ENCODE measurements at places on chromosomes 2 and 18.

DNA sequence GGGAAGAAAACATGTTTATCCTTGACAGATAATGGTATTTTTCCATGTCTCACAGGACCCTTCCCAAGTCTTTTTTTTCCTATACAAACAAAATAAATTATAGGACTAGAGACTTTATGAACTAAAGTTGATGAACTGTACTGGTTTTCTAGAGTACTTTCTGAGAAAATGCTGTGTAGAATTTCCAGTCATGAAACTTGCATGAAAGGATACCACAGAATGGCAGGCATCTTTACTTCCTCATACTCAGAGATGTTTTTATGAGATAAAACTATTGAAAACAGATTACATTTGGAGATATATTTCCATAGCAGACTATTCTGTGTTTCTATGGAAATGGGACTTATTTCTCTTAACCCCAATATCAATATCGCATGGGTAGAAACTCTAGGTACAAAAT is 403.5 kb downstream of the PARD3B start:
- DNase-seq, result no peak

DNA sequence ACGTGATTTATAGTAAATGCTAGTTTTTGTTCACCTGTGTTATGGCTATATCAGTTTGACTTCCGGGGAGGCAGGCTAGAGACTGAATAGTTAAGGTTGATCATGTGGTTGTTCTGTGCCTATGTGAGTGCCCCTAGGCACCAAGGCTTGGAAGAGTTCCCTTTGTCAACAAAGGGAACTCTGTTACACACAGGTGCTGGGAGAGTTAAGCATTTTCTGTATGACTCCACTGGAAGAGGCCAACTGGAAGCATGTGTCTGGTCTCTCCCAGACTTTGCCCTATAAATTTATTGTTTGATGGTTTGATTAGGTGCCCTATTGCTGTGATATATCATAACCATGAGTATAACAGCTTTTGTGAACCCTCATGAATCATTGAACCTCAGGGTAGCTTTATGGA is 63.8 kb downstream of the ARL6IP6 start:
- no peak for DNase-seq

DNA sequence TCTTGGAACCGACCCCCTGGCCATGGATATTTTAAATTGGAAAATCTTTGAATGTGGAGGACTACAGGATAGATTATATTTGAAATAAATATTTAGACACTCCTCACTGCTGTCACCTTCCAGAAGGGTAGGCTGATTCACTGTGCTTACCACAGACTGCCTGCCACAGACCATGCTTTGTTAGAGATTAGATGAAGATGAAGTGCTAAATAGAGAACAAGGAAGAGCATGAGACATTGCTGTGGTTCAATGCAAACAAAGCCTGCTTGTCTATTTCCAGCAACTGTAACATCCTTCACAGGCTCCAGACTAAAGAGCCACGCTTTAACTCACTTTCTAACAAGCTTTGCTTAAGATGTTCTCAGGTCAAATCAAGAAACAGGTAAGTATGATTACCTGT is 81.0 kb upstream of the TMEM17 start:
- DNase-seq, result no peak

DNA sequence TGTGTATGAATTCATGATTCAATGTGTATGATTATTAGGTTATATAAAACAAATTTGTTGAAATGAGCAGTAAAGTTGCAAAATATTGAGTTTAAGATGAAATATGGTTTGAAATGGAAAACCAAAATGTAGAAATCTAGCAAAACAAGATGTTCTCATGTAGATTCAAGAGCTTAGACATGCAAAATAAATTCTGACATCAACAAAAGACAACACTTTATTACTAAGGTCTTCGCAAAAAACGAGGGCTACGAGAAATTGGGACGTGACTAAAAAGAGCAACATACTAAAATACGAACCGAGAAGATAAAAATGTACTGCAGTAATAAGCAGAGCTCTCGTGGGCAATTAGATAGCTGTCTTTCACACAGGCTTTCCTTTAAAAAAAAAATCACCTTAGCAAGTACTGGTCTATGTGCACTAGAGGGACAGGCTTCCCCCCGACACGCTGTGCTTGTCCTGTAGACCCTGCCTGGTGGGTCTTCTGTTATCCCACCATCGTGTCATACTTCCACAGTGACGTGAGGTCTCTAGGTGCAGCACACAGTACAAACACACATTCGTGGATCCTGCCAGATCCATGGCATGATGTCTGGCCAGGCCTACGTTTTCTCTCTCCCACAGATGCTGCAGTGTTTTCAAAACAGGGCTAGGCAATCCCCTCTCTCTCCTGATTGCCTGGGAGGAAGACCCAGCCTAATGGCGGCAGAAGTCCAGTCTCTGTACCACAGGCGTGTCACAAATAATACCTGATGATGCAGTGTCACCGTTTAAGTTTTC is 240.8 kb downstream of the TCF4 start:
- no peak for DNase-seq

DNA sequence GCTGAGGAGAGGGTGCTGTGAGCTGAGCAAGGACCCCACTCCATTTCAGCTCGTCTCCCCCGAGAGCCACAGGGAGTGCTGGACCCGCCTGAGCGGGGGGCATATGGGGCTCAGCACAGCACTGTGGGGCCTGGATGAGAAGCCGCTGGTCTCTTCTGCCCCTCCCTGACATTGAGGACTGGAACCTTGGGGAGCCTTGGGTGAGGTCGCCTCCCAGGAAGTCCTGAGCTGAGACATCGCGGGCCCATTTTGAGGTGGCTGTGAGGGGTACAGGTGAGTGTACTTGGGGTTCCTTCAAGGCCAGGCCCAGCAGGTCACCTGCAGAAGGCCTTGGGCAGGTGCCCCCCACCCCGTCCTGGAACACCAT is 3.1 kb upstream of the AQP12A start:
- no peak for DNase-seq

DNA sequence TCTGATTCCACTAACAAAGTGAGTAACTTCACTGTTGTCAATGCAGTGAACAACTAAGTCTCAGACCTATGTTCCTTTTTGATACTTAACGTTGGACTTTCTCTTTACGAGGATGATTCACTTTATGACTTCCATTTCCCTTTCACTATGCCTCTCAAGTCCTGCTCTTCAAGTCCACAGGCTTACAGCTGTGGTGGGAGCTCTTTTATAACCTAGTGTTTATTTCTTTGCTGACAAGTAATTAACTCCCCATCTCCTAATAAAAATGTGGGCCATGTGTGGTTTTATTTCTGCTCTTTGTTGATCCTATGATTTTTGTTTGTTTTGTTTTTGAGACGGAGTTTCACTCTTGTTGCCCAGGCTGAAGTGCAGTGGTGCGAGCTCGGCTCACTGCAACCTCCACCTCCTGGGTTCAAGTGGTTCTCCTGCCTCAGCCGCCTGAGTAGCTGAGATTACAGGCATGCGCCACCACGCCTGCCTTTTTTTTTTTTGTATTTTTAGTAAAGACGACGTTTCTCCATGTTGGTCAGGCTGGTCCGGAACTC is 142.1 kb downstream of the USP34 start:
- DNase-seq, result no peak

GRCh38 chr18:59627414-59627813 is 69.8 kb downstream of the CCBE1 start:
- DNase-seq, result no peak

DNA sequence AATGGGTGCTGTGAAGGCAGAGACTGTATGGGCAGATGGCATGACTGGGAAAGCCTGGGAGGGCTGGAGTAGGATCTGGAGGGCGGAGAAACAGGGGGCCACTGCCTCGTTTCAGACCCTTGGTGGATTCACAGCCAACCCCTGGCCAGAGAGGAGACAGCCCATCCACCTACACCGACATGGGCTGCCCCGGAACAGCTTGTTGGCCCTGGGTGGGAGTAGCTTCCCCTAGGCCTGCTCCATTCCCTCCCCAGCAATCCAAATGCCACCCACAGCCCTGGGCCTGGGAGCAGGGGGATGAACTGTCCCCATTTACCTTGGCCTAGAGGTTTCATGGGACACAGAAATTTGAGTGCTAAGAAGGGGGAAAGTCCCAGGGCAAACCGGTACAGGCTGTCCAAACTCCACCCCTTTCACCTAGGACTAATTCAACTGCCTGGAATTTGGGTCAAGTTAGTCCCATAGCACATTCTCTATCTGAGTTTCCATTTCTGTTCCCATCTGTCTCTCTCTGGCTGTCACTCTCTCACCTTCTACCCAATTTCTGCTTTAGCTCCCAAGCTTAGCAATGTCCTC is 37.0 kb downstream of the LBH start:
- no peak for DNase-seq

- DNase-seq, result no peak
Observed at GRCh38 chr2:99691926-99692325, 202.1 kb upstream of the REV1 start.

DNA sequence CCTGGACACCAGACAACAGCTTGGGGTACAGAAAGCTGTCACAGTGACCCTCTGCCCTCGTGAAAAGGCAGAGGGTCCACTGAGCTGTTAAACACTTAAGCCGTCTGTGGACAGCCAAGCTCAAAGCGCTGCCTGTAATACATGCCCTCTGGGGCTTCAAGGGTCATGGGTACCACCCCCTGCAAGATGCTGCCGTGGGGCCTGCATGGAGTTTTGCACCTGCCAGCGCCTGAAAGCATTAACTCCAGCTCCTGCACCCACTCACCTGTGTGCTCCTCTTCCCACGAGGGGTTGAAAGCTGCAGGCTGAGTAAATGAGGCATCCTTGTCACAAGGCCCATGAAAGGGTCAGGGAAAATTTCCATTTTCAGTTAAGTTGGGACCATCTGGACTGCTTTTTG is 70.6 kb upstream of the PHLPP1 start:
- no peak for DNase-seq

DNA sequence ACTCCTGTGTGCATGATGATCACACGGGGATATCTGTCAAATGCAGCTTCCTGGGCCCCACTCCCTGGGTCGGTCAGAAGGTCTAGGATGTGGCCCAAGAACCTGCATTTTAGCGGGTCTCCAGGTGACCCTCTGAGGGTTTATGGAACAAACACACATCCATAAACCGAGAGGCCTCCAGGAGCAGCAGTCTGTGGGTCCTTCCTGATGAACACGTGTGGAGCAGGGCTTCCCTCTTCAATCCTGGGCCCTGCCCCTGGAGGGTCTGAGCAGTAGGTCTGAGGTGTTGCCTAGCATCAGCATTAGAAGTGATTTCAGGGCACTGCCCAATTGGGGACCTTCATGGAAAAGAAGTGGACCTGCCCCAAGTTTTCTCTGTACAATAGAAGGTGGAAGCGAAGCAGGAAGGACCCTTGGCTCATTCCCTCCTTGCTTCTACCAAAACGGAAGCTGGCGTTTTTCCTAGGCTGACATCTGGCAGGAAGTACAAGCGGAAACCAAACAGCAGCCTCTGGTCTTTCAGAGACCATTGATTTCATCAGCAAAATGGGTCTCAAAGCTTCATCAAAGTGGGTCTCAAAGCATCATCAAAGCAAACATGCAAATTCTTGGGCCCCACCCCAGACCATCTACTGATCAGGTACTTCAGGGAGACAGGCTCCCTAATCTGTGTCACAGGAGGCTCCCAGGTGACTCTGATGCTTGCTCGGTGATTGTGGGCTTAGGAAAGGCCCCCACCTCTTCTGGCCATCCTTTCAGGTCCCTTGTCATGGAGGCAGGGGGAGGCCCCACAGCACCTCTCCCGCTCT is 30.7 kb downstream of the INO80C start:
- DNase-seq, result no peak

DNA sequence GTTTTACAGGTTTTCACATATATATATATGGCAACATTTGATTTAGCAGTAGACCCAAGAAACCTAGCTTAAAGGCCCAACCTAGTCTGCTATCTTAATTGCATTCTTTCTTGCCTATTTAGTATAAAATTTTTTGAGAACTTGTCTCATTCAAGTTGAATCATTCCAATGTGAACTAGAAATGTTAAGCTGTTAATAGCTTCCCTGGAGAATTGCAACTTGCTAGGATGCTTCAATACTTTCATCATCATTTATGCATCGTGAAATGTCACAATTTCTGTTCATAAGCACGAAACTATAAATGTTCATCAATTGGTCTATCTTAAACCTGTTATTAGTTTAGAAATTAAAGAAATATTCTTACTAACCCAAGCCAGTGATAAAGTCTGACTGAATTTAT is 217.6 kb downstream of the BABAM2 start:
- no peak for DNase-seq

DNA sequence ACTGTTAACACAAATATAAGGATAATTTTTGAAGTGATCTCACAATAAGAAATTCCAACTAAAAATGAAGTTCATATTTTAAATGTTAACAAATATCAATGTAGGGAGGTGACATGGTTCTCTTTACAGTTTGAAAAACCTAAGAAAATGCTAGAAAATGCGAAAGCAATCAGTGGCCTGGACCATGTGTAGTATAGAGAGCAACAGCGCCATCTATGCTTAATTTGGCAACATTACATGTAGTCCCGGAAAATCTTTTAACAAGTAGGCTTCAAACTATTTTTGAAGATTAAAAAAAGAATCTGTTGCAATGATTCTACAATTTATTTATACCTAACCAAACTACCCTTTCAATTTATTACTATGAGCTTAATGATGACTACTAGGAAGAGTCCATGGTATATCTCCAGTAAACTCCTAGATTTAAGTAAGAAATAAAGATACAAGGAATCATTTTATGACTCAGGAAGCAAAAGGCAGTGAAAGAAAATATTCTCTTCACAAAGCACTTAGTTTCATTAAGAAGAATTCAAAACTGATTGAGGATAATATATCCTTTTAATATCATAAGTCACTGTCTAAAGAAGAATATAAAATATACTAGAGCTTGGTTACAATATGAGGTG is 33.3 kb downstream of the NDUFA10 start:
- peak; percentile 58 for DNase-seq

- no peak for DNase-seq
Observed at GRCh38 chr2:144896341-144896740, 376.4 kb upstream of the ZEB2 start.

DNA sequence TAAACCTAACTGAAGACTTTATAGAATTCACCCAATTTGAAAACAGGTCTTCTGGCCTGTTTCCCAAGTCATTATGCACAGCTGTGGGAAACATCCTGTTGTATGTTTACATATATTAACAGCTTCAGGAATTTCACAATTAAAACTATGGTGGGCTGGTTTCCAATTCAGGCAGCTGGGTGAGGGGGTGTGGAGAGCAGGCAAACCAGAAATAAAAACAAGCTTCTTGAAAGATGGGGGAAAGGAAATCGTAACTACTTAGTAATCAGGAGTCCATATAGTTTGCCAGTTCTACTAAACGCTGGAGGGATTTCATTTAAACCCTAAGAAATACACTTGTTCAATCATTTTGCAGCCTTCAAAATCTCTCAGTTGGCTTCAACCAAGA is 22.8 kb downstream of the ATP8B1 start:
- no peak for DNase-seq

DNA sequence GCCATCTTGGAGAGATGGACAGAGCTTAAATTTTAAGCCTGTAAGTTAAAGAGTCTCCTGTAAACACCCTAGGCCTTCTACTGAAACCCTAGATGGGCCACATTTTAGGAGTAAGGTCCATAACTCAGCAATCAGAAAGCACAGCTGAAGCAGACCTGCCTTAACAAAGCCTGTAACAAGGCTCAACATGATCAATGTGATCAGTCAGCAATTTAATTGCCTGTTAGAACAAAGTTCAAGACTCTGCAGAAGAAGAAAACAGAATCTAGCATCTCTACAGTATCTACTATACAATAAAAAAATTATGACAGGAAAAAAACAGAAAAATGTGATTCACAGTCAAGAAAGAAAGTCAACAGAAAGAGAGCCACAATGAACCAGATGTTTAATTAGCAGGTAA is 27.1 kb downstream of the SEPTIN10 start:
- DNase-seq, result no peak

GRCh38 chr2:55888936-55889335 is 34.6 kb downstream of the EFEMP1 start:
- DNase-seq, result no peak
